NAMALWA (cell line): ENCODE measurements at places on chromosomes 5 and 9.

- DNase-seq: no peak
Observed at GRCh38 chr9:70580606-70581195, 166.2 kb upstream of the KLF9 start.

- DNase-seq: no peak
Observed at GRCh38 chr5:10778179-10778910, 17.3 kb upstream of the DAP start.

- DNase-seq: no peak
Observed at GRCh38 chr9:32725066-32725860, 58.1 kb upstream of the TMEM215 start.

- DNase-seq: no peak
Observed at GRCh38 chr9:88355166-88355565, 33.1 kb upstream of the SPIN1 start.

- DNase-seq: no peak
Observed at GRCh38 chr9:7510199-7510598, 289.4 kb downstream of the DMAC1 start.

GRCh38 chr9:135065151-135065550 is 22.3 kb upstream of the OLFM1 start:
- DNase-seq: no peak

DNA sequence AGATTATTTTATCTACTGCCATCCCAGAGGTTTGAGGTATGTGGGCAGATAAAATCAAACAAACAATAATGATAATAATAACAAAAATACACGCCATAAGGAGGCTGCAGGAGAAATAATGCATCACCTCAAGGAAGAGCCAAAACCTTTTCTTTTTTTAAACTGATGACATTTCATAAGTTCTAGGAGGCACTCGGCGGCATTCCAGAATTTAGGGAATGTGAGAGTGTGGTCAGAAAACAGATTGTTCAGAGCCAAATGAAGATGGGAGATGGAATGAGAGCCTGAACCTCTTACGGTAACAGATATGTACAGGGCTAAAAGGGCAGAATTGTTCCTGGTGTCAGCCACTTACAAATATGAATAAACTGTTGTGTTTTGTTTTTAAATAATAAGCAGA is 615.0 kb upstream of the CHD1 start:
- DNase-seq: no peak
